Stomach (tissue), 19 donors: ENCODE measurements at places on chromosomes 3 and 15. TPM values are rescaled to one million over a fixed set of nuclear protein-coding genes. Genes with fewer than 3 reads are reported as not detected.

ITGA11 gene
- polyA plus RNA-seq: 1.00 TPM

TMEM40 gene
- polyA plus RNA-seq: not detected

RFC4 gene
- polyA plus RNA-seq: 21.2 TPM

COMMD2 gene
- 7.1 TPM for polyA plus RNA-seq

GOLGA6D gene
- polyA plus RNA-seq: not detected

CTXN2 gene
- not detected for polyA plus RNA-seq
